ENCODE measurements at places on chromosomes 3 and 15.
A peak's percentile ranks its signal among the peaks of the same experiment; 100 is the strongest.

- no peak for DNase-seq
Measured at GRCh38 chr3:171135549-171135948, 109.0 kb upstream of the SLC2A2 start.

GRCh38 chr3:177595530-177596188 is 398.4 kb upstream of the TBL1XR1 start:
- DNase-seq = no peak

- peak; percentile 52 for DNase-seq
Measured at GRCh38 chr3:13069495-13069894, 3.7 kb downstream of the IQSEC1 start.

- DNase-seq = no peak
Measured at GRCh38 chr3:10703875-10704274, 112.2 kb upstream of the SLC6A11 start.

GRCh38 chr3:189586941-189587663 is 44.1 kb upstream of the TP63 start:
- DNase-seq = no peak

DNA sequence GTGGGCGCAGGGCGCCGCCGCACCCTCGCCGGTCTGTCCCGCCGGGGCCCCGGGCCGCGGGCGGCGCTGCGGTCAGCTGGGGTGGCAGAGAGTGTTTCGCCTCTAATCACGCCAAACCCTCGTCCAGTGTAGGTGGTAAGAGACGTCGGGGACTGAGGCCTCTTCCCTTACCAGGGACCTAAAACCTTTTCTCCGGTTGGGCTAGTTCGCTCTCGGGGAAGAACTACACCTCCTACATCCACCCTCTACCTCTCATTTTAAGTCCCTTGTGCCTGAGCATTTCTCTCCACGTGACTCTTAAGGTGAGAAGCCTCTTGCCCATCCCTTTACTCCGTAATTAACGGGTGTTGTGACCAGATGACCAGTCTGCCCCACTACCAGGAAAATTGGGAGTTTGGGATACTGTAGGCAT is 520 bp downstream of the TMEM42 start:
- DNase-seq = no peak

DNA sequence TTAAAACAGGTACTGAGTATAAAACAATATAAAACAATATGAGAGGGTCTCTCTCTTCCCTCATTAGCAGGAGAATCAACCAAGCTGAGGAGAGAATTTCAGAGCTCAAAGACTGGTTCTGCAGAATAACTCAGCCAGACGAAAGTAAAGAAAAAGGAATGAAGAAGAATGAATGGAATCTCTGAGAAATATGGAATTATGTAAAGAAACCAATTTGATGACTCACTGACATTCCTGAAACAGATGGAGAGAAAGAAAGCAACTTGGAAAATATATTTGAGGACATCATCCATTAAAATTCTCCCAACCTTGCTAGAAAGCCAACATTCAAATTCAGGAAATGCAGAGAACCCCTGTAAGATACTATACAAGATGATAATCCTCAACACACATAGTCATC is 630.9 kb downstream of the PYDC2 start:
- DNase-seq = no peak
